ENCODE measurements at places on chromosomes 4 and X.
A peak's percentile ranks its signal among the peaks of the same experiment; 100 is the strongest.

GRCh38 chr4:168486912-168487281 is 6.6 kb upstream of the DDX60L start:
- no peak for DNase-seq

DNA sequence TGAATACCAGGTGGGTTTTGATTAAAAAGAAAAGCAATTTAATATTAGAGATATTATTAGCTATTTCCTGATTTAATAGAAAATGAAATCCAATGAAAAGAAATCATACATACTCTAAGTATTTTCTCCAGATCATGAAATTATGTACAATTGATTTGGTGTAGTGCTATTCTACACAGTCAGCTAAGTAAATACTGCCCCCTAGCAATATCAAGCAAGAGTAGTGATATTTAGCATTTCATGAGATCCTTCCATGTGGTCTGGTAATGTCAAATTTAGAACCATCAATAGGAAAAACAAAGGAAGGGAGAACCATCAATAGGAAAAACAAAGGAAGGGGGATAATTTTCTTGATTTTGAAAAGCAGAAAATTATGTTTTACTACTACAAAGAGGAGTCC is 114.6 kb downstream of the TBCK start:
- no peak for DNase-seq

DNA sequence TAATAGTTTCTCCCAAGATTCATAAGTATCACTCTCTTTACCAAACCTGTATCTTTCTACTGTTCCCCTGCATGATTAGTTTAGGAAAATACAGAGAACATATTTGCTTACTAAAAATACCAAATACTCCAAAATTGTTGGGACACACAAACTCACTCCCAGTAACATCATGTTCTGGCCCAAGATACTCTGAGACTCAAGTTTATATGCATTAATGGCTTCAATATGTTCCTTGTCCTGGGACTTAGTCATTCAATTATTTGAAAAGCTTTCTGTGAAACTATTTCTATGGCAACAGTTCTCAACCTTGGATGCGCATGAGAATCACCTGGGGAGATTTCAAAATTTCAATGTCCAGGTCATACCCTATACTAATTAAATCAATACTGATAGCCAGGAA is 138.9 kb upstream of the PTCHD1 start:
- DNase-seq = no peak

DNA sequence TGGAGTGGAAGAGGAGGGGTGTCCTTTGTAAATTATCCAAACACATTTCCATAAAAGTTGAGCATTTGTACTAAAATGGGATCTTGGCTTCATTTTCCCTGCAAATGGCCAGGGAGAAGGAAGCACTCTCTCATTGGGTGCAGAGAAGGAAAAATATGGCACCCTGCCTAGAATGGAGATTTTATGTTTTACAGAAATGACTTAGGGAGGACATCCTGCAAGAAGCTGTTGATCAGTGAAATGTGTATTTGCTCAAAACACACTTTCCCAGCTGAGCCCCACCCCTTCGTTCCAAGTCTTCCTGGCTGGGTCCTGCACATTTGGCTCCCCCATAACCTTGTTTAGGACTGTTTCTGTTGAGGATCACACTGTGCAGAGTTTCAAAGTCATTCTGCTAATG is 213.5 kb upstream of the TAPT1 start:
- DNase-seq = no peak

DNA sequence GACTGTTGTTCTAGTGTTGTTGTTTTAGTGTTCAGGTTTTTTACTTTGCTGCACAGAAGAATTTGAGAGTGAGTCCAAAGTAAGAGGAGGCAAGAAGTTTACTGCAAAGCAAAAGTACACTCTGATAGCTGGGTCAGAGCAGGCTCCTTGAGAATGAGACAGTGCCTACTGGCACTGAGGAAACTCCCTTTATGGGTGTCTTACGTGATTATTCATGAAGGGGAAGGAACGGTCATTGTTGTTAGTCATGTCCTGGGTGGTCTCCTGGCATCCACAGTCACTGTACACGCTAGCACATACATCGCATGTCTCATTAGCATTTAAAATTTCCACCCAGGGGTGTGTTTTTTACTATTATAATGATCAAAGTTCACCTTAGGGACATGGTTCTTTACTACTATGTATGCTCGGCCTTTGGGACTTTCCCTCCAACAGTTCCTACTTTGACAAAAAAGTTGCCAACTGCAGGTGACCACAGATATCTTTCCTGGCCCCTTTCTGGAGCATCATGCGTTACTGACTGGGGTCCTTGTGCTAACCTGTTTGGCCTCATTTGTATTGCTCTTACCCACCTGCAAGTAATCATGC is 688.9 kb upstream of the AMOT start:
- no peak for DNase-seq

DNA sequence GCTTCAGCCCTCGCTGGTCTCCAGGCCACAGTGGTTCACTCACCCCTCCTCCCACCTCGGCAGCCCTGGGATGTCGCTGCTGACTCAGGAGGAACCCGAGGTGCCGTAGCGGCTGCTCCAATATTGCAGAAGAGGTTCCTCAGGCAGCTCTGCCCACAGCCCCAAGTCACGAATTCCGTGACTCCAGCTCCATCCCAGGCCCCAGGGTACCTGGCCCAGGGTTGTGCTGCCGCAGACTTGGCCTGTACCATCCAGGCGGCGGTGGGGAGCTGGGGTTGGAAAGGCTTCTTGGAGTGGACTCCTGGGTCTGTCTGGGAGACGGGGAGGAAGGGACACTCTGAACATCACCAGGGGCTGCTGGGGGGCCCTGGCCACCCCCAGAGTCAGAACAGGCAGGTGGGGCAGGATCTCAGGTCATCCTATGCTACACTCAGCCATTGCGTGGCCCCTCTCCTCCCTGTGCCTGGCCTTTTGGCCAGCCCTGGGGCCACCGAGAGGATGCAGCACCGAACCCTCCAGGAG is 728 bp upstream of the HGFAC start:
- no peak for DNase-seq

- DNase-seq = no peak
Observed at GRCh38 chrX:2960861-2961515, 31.8 kb upstream of the ARSD start.

DNA sequence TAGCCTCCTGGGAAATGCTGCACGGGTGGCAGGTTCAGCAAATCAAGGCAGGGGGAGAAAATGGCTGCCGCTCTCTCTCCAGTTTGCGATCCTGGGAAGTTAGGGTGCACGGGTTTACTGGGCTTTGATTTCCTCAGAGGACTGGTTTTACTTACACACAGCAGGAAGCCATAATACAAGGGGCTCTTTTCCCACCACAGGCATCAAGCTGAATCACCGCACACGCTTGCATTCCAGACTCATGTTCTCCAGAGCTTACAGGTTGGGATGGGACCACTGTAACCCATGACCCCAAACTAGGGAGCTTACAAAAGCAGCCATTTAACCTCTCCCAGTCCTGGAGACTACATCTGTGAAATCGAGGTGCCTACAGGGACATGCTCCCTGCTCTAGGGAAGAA is 159.8 kb downstream of the DHRSX start:
- no peak for DNase-seq

GRCh38 chrX:115297189-115297588 is 7.7 kb downstream of the LUZP4 start:
- DNase-seq = no peak

GRCh38 chrX:17473021-17473420 is 98.0 kb downstream of the NHS start:
- no peak for DNase-seq

DNA sequence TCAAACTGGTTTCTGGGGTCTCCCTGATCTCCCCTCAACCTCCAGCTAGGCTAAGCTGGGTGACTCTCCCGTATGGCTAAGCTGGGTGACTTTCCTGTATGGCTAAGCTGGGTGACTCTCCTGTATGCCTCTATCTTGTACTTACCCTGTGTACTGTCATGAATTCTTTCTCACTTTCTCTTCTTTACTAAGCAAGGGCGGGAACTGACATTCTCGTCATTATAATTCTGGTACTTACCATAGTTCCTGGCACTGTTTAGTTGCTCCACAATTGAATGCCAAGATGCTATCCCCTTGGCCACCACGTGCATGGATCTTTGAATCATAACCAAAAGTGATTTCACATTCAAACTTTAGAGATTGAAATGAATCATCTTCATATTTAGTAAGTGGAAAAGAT is 8.8 kb downstream of the INTU start:
- DNase-seq = no peak

- DNase-seq = no peak
Observed at GRCh38 chr4:128639541-128640270, 169.8 kb upstream of the JADE1 start.

- no peak for DNase-seq
Observed at GRCh38 chr4:68348577-68348976, 1.3 kb downstream of the YTHDC1 start.

GRCh38 chrX:110178179-110178865 is 139.6 kb downstream of the AMMECR1 start:
- no peak for DNase-seq

- DNase-seq = peak; percentile 56
Observed at GRCh38 chr4:125316401-125316790, 1.6 kb downstream of the FAT4 start.

DNA sequence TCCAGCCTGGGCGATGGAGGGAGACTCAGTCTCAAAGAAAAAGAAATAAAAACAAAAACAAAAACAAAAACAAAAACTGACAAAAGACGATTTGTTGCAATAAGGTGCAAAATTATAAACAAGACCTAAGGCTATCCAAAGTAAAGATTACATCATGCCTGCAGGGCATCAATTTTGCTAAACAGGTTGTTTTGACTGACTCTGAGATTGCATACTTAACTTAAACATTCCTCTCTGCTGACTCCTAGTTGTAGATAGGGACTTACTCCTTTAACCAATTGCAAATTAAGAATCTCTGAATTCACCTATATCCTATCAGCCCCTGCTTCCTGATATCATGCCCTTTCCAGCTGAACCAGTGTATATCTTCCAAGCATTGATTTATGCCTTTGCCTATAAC is 2687.3 kb downstream of the PCDH7 start:
- no peak for DNase-seq

GRCh38 chr4:164866817-164867490 is 10.0 kb upstream of the APELA start:
- DNase-seq = no peak

DNA sequence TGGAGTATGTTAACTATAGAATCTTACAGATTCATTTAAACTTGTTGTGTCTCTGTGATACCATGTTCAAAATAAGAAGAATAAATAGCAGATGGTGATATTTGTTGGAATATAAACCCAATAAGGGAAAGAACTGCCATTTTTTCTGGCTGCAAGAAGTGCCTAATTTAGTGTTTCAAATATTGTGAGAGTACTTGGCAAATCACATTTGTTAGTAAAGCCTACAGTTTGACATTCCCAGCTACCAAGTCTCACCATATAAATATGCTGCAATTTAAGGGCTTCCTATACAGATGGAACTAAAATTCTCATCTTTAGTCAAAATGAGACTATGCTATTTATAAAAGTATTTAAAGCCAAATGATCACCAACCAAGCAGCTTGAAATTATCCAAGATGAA is 96.0 kb upstream of the WDFY3 start:
- no peak for DNase-seq

DNA sequence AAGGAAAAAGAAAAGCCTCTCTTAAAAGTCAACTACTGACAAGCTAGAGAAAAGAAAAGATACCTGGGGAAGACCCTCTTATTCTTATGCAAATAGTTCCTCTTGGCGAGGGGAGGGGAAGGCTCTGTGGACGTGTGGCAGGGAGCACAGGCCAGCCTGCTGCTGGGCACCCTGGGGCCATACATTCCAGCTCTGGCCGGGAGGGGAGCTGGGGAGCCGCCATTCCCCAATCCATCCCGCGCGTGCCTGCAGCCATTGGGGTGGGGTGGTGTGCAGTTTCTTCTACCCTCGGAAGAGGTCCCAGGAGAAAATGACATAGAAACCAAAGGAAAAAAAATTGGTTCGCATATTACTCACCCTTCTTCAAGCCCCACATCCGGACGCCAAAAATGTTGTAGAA is 1496.4 kb downstream of the RPA4 start:
- DNase-seq = no peak

- DNase-seq = no peak
Observed at GRCh38 chrX:49270249-49270921, 792 bp downstream of the PPP1R3F start.

DNA sequence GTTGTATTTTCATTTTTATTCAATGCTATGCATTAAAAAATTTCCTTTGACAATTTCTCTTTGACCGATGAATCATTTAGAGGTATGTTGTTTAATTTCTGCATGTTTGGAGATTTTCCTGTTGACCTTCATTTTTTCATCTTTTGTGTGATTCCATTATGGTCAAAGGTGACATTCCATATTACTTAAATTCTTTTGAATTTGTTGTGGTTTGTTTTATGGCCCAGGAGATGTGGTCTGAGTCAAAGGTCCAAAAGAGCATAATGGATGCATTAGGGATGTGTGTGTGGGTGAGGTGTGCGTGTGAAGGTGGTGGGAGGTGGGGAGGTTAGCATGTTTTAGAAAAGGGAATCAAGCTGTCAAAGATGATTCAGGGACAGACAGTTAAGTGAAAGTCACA is 76.0 kb upstream of the GIMD1 start:
- no peak for DNase-seq

GRCh38 chrX:39941332-39941920 is 156.3 kb downstream of the BCOR start:
- DNase-seq = no peak

DNA sequence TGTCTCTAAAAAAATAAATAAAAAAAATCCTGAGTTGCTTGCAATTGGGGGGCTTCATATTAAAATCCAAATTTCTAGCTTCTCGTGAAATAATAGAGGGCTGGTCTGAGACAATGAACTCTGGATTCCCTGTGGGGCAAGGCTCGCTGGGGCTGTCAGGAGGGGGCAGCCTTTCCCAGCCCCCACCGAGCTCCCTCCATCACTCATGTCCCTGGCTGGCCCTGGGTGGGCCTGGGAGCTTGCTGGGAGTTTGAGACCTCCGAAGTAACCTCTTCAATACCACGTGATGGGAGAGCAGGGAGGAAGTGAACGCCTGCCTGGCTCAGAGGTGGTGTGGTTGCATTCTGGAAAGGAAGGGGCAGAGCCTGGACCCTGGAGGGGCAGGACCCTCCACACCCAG is 54.0 kb upstream of the AFAP1 start:
- no peak for DNase-seq

DNA sequence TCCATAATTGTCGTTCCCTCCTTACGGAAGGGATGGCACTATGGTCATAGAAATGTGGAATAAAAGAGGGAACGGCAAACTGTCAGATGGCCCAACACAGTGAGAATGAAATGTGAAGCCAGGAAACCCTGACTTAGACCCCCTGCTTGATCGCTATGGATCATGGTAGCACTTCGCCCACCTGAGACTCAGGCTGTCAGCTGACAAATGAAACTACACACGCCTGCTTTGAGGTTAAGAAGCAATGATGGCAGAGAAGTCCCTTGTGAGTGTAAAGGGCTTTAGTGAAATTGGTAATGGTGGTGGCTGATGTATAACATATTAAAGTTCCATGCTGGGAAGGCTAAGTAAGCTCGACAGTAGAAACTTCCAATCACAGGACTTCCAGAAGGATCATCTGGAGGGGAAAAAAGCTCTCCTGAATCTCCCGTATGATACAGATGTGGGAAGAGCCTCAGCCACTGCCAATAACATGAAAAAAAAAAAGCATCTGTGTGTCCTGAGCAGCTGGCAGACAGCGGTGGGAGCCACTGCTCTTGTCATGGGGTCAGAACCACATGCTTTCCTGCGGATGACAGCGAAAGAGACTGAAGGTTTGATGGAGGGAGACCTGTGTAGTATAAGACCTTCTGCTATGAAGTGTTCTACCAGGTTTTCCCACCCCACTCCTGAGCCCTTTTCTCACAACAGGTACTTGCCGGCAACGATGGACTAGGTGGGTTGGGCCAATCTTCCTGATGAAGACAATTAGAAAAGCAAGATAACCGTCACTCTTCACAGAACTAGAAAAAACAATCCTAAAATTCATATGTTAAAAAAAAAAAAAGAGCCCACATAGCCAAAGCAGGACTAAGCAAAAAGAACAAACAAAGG is 107.6 kb downstream of the AFAP1 start:
- no peak for DNase-seq

Data from left lobe of liver (tissue), 2 donors.